ENCODE measurements at places on chromosomes 7 and 10.

DNA sequence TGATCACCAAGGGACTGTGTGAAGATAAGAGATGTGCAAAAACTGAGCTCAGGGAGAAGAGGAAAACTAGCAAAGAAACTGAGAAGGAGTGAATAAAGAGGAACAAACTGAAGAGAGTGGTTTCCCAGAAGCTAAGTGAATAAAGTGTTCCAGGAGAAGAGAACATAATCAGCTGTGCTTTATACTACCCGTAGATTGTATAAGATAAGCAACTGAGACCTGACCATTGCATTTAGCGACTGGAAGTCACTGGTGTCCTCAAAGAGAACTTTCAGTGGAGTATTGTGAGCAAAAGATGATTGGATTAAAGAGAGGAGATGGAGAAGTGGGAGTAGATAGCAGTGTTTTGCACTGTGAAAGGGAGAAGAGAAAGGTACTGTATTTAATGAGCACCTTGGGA is 14.6 kb downstream of the PHTF2 start:
- no peak for DNase-seq

GRCh38 chr7:111588065-111588433 is 25.8 kb upstream of the IMMP2L start:
- DNase-seq = no peak

DNA sequence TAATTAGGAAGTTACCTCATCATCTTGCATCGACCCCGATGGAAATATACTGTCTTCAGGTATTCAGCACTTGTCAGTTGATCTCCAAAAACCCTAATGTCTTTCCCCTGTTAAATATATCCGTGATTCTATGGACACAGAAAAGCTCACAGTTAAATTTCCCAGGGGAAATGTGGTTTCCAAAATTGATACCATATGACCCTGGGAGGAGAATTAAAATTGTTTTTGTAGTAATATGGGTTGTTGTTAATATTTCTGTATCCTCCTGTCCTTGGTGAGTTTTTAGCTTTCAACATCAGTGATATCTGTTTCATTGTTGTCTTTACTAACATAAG is 132.1 kb downstream of the CELF2 start:
- no peak for DNase-seq

DNA sequence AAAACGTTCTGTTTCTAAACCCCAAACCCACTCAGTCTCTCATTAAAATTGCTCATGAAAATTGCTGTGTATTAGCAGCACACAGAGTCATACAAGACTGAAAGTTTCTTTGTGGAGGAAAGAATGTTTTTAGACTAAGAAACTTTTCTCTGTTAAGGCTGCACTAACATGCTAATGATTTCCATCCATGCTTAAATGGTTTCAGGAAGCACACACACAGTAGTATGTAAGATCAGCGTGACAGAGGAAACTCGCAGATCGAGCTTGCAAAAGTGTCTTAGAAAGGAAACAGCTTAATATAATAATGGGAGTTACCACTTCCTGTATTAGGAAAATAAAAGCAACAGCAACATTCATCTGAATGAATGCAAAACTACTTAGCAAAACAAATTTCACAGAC is 112.7 kb downstream of the ICA1 start:
- no peak for DNase-seq

DNA sequence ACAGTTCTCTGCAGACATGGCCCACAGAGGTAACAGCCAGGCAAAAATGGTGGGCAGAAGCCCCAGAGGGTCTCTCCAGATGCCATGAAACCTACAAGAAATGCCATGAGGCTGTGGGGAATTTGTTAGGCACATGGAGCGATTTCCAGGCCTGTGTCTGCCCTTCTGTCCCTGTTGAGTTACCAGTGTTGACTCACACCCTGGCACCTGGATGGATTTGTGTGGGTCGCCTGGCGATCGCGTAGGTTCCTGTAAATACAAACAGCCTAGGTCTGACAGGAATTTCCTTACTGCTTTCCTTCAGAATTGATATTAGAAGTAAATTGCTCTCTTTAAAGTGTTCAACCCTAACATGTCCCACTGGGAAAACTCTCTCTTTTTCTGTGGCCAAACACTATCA is 164.9 kb upstream of the EEPD1 start:
- no peak for DNase-seq

DNA sequence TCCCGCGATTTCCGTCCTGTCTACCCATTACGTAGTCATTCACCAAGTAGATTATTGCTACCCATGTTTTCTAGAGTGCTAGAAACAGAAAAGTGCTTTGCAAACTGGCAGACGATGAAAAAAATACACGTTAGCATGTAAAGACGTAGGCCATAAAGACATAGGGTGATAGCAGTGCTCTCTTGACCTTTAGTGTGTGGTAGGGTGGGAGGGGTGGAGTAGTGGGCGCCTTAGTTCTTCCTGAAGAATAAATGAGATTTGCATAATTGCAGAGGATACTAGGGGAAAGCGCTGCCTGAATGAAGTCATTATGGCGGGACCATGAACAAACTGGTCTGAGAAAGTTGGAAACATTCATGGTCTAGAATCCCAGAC is 948 bp downstream of the ZNF485 start:
- no peak for DNase-seq

GRCh38 chr10:128247576-128247975 is 121.4 kb upstream of the MKI67 start:
- DNase-seq = no peak

DNA sequence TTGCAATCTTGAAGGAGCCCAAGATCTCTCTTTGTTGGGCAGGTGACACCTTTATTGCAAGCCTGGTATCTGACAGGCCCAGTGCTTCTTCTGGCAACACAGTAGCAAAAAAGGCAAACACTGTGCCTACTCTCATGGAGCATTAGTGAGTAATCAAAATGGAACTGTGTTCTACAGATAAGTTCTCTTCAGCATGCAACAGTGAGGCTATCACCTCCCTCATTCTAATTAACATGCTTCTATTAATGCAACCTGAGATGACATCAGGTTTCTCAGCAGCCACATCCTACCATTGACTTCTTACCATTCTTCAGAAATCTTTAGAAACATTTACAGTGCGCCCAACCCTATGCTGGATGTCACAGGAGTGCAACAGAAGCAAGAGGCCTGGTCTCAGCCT is 77.9 kb upstream of the KCNMA1 start:
- DNase-seq = no peak

DNA sequence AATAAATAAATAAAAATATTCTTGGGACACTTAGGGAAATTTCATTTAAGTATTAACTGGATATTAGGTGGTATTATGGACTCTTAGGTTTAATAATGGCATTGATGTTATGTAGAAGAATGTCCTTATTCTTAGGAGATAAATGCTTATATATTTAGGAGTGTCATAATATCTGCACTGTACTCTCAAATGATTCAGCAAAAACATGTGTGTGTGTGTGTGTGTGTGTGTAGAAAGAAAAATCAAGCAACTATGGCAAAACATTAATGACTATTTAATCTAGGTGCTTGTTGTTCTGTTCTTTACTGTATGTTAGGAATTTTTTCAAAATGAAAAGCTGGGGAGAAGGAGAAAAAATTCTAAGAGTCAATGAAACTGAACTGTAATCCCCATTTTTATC is 3.9 kb downstream of the ASNS start:
- no peak for DNase-seq

GRCh38 chr7:15603124-15603523 is 41.3 kb upstream of the AGMO start:
- no peak for DNase-seq

GRCh38 chr10:132702601-132703418 is 83.1 kb downstream of the NKX6-2 start:
- DNase-seq = no peak

DNA sequence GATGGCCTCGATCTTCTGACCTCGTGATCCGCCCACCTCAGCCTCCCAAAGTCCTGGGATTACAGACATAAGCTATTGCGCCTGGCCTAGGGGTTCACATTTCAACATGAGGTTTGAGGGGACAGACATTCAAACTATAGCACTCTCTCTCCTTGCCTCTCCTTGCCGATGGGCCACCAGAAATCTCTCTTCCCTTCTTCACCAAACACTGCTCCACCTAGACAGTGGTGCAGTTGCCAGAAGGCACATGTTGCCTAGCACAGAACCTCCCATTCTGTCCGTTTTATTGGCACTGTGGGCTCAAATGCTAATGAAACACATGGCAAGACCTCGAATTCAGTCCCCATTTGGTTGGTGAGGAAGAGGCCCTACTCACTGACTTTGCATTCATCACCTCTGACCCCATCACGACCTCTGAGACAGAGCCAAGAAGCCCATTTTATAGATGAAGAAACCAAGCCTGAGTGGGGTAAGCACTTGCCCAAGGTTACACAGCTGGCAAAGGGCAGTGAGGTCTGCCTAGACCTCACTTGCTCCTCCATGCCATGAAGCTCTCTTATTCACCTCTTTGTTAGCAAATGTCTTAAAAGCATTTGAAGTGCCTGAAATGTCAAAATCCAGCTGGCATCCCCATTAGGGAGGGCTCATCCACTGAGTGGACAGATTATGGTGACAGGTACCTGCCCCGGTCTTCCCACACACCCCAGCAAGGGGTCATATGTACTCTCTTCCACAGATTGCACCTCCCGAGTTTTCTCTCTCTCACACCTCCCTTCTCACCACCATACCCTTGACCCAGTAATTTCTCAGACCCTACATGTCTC is 34.0 kb downstream of the GPRIN2 start:
- DNase-seq = no peak

DNA sequence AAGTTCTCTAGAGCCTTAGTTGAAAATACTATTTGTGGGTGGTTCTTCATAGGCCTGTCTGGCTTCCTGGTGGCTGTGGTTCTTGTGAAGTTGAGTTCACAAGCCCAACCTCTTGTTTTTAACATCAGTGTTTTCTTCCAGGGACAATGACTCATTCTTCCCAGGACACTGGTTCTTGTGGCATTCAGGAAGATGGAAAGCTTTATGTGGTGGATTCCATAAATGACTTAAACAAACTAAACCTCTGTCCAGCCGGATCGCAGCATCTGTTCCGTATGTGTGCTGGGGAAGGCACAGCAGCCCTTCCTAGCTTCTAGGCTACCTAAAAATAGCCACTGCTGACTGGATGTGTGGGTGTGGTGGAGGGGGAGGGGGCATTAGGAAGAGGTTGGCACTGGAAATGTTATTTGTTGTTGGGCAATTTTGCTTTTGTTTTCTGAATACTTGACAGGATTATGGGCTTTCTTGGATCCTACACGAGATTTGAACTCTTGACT is 3.9 kb downstream of the LSMEM1 start:
- no peak for DNase-seq

DNA sequence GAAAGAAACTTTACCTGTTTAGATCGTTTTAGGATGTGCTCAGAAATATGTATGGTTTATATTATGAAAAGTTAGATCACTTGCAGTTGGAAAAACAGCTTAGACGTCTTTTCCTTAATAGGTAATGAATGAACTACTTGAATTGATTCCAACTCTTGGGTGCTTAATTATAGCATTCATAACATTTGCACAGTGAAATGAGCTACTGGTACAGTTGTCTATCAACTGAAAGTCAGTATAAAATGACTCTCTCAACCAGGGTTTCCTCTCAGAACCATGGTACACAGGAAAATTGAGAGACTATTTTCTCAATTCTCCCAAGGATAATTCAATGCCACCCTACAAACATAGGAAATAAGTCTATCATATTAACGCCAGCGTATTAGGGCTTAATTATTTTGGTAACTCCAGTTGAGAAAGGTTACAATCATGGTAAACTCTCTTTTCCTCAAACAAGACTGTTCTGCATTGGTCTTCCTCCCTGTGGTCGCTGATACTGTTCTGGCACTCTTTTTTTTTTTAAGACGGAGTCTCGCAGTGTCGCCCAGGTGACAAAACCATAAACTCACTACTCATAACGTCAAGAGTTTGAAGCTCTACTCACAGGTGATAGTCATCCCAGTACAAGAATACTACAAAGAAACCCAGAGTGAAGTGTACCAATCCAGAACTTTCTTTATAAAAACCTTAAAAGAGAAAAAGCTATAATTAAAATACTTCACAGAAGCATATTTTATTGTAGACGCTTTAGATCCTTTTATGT is 2.0 kb downstream of the ANLN start:
- DNase-seq = no peak

GRCh38 chr7:23357190-23358093 is 58.3 kb downstream of the MALSU1 start:
- DNase-seq = peak; percentile 23

DNA sequence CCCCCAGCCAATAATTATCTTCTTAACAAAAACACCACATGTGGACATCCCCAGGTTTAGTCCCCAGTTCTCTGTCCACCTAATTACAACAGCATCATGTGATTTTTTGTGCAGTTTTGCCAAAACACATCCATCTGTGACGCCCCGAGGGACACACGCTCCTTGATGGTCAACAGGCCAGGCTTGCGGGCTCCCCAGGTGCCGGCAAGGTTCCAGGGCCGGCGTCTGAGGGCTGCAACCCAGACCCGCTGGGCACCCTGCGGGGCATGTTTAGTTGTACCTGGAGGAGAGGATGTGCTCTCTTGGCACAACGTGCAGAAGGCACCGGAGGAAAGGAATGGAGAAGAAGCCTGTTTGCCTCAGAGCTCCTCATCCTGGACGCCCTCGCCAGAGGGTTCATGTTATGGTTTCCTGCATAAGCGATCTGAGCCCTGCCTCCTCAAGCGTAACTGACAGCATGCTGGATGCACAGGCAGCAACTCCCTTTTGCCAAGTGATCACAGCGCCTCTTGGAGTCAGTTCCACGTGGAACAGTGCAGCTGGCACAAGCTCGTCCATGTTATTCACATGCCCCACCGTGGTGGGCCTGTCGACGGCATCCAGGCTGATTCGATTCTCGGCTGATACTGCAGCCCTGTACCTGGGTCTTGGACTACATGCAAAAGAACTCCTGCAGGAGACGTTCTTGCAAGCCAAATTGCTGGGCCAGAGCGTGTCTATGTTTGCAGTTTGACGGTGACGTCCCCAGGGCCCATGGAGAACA is 41.6 kb downstream of the JAKMIP3 start:
- no peak for DNase-seq

GRCh38 chr7:112866424-112866823 is 76.2 kb upstream of the TMEM168 start:
- DNase-seq = no peak

DNA sequence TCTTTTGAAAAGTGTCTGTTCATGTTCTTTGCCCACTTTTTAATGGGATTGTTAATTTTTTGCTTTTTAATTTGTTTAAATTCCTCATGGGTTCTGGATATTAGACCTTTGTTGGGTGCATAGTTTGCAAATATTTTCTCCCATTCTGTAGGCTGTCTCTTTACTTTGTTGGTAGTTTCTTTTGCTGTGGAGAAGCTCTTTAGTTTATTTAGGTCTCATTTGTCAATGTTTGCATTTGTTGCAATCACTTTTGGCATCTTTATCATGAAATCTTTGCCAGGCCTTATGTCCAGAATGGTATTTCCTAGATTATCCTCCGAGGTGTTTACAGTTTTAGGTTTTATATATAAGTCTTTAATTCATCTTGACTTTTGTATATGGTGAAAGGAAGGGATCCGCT is 23.9 kb upstream of the CYP2C19 start:
- no peak for DNase-seq

- no peak for DNase-seq
Observed at GRCh38 chr7:34539003-34539402, 119.0 kb upstream of the NPSR1 start.

GRCh38 chr7:111210996-111211395 is 120.1 kb downstream of the LRRN3 start:
- no peak for DNase-seq

Data from NCI-H1417 treated with DMSO at 0.1 percent for 48 hours (cell line).